Right forelimb (tissue), 1 donor: ENCODE measurements at places on chromosomes 16 and 17.

DNA sequence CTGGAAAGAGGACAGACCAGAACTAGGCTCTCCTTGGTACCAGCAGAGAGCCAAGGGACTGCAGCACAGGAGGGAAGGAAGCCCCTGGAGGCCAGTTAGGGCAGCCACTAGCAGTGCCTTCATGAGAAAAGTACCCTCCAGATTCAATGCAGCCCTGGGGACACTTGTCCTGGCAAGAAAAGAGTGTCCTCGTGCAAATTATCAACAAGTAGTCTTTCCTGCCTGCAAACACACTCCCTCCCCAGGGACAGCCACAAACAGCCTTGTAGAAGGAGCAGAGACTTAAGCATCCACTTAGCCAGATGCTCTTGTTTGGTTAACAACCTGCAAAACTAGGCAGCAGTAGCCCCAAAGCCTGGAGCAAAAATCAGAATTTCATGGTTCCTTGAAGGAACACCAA lies 24.3 kb downstream of the CENPV start:
- DNase-seq: no peak

DNA sequence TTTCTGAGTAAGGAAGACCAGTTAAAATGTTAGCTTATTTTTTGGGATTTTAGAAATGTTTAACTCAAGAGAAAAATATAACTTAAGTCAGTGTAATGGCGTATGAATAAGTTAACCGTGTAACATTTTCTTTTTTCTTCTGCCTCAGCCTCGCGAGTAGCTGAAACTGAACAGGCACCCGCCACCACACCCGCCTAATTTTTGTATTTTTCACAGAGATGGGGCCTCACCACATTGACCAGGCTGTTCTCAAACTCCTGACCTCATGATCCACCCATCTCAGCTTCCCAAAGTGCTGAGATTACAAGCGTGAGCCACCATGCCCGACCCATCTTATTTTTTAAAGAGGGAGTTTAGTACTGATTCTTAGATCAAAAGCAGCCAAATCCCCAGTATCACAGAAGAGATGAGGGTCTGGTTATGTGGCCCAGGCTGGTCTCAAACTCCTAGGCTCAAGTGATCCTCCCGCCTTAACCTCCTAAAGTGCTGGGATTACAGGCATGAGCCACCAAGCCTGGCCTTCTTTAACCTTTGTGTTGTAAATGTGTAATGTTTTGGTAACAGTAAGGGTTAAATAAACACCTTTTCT lies 16.8 kb downstream of the PITPNC1 start:
- no peak for DNase-seq

- no peak for DNase-seq
Observed at GRCh38 chr16:88325976-88326375, 56.8 kb upstream of the ZNF469 start.

GRCh38 chr16:3358871-3359270 lies 3.2 kb downstream of the OR2C1 start:
- no peak for DNase-seq

DNA sequence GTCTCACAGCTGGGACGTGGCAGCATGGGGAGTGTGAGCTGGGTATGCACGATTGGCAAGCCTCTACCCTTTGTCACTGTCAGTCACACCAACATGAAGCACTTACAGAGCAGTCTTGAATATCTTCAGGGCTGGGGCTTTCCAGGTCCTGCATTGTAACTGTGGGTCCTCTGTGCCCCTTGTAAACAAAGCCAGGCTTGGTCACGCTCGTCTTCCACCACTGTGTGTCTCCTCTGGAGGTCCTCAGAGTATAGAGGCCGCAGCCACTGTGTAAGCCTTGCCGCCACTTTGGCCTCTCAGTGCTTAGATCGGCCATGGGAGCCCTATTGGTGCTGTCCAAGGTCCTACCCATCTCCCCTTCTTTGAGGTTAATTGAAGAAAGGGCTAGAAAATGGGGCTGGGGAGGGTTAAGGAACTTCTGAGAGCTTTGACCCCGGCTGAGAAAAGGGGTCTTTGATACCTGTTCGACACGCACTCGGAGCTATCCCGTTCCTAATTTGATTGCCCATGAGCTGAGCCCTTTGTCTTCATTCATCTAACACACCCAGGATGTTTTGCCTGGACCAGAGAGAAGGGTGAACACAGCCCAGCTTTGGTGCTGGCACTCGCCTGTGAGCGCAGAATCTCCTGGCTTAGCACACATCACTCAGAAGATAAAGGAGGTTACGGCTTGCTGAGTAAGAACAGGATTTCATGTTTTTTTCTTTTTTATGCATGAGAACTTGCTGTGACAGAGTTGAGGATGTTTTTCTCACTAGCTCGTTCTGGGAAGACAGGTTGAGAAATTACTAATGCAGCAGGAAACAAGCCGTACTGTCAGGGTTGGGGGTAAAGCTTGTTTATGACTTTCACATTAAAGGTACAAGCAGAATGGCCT lies 267.9 kb downstream of the CPPED1 start:
- no peak for DNase-seq

DNA sequence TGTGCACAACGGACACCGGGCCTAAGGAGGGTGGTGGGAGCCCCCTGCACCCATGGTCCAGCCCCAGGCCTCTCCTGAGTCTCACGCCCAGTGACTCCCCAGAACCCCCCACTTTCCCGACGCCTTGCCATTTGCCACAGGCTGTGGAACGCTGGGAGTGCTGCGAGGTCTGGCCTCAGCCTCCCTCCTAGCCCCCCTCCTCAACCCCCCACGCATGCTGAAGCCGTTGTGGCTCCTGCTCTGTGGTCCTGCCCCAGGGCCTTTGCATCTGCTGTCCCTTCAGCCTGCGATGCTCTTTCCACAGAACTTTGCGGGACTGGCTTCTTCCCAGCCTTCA lies 226.0 kb upstream of the GSE1 start:
- DNase-seq: no peak

DNA sequence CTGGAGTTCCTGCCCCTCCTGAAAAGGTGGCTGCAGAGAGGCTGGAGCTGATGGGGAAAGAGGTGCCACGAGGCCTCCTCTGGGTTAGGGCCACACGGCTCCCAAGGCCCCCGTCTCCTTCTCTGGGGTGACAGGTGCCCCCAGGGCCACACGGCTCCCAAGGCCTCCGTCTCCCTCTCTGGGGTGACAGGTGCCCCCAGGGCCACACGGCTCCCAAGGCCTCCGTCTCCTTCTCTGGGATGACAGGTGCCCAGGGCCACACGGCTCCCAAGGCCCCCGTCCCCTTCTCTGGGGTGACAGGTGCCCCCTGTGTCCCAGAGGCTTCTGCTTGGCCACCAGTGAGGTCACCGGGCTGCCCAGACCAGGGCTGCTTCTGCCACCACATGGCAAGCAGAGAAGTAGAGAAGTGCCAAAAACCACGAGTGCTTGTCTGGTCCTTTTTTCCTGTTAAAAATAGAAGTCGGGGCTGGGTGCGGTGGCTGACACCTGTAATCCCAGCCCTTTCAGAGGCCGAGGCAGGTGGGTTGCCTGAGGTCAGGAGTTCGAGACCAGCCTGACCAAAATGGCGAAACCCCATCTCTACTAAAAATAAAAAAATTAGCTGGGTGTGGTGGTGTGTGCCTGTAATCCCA lies 4.1 kb downstream of the CAPN15 start:
- no peak for DNase-seq

- no peak for DNase-seq
Observed at GRCh38 chr17:28737770-28738679, 5.8 kb upstream of the TRAF4 start.

DNA sequence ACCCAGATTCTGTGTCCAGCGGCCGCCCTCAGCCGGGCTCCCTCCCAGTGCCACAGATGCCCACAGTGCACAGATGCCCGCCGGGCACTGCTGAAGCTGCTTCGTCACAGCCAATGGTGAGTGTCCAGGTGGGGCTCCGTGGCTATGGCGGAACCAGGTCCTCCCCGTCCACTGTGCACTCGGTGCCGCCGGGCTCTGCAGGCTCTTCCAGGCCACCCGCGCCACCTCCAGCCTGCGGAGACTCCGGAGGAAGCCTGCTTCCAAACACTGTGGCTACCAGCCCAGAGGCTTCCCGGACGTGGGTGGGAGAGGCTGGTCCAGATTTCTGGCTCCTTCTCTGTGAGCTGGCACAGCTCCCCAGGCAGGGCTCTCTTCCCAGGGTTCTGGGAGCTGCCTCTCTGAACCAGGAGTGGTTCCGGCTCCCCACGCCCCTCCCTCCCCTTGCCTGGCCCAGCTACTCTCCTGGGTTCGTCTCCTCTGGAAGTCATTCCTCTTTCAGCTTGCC lies 2.8 kb upstream of the PYCR1 start:
- DNase-seq: no peak

- no peak for DNase-seq
Observed at GRCh38 chr16:68246121-68246520, 948 bp downstream of the PLA2G15 start.

GRCh38 chr16:82911925-82912324 lies 285.2 kb downstream of the CDH13 start:
- DNase-seq: no peak
